HS-27A (cell line): ENCODE measurements at places on chromosomes 2 and 18.

DNA sequence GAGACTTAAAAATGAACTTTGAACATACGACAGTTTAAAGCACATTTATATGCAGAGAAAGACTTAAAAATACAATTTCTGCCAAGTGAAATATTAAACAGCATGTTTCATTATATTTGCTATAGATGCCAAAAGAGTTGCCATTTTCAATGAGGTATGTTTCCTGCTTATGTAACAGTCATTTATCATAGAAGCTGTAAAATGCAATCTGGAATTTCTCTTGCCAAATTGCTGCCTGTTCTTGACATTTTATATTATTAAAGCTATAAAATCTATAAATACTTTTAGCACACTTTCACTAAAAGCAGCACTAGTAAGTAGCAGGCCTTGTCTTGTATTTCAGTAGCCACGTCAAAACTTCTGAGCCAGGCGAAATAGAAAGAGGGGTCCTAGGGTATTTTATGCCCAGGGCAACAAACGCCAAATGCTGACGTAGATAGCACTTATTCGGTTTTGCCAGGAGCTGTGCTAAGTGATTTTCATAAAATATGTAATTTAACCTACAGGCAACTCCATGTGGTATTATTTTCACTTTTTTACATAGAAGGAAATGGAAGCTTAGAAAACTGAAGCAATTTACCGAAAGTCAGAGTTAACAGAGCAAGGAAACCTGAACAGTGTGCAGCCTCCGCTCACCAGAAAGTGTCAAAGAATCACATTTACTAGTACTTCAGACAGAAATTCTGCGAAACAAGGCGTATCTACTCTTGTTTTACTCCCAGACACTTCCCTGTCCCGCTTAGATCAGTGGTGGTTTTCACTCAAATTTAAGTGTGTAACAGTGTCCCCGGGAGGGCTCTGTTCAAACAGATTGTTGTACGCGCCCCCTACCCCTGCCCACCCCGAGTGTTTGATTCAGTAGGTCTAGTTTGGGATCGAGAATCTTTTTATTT is 1.2 kb upstream of the CYP20A1 start:
- DNase-seq = no peak

- DNase-seq = no peak
These were observed 118.5 kb upstream of the COL5A2 start for GRCh38 chr2:189298038-189298437.

DNA sequence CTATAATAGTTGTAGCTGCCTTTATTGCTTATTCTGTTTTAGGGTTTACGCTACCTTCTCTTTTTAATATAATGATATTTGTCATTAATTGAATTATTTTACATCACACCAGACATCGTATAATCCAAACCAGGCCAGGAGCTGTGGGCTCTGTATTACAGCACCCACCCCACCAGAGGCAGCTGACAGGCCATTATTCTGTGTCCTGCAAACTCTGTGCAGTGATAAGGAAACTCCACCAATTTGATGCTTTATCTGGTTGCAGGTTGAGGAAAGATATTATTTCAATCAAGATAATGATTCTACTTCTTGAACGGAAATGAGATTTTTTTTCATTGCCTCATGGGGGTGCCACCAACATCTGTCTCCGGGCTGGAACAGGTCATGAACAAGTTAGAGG is 227.3 kb downstream of the ZBTB7C start:
- no peak for DNase-seq

GRCh38 chr2:27800856-27801255 is 29.3 kb downstream of the MRPL33 start:
- DNase-seq = no peak

GRCh38 chr2:172066394-172066886 is 18.9 kb upstream of the DLX1 start:
- no peak for DNase-seq

DNA sequence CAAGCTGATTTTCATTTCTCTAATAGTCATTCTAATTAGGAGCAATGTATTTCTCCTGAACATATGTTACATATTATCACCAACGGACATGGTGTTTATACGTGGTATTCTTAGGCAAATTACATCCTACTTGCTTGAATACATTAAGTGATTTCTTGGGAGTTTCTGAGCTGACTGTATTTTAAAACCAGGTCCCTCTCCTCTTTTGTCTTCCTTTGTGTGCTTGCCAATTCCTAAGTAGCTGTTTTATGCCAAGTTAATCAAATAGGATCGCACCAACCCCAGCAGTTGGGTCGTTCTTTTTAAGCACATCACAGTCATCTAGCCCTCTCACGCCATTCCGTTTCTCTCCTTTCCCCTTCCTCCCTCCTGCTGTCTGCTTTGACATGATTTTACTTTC is 75.4 kb upstream of the MAP2 start:
- no peak for DNase-seq

GRCh38 chr2:165844216-165844615 is 50.2 kb upstream of the GALNT3 start:
- no peak for DNase-seq

- no peak for DNase-seq
These were observed 249.3 kb upstream of the MEIS1 start for GRCh38 chr2:66185497-66186054.

DNA sequence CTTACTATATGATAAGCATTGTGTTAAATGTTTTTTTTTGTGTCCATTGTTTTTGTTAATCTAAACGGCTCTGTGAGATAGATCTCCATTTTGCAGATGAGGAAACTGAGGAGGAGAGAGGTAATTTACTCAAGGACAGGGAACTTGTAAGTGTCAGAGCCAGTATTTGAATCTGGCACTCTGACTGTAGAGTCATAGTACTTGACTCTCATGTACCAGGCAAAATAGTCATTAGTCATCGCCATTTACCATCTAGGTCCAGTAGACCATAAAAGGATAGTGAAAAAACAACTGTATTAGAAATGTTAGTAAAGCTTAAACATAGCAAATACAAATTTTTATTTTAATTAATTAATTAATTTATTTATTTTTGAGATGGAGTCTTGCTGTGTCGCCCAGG is 4.8 kb downstream of the PSMD14 start:
- no peak for DNase-seq
